ENCODE measurements at places on chromosomes 5 and 9. TPM values are rescaled to one million over a fixed set of nuclear protein-coding genes. Genes with fewer than 3 reads are reported as not detected.

GRCh38 chr5:31192442-31192841, 1.0 kb upstream of the CDH6 start:
- DNase-seq = no peak

- no peak for DNase-seq
Measured at GRCh38 chr9:94829380-94830070, 103.0 kb downstream of the AOPEP start.

DNA sequence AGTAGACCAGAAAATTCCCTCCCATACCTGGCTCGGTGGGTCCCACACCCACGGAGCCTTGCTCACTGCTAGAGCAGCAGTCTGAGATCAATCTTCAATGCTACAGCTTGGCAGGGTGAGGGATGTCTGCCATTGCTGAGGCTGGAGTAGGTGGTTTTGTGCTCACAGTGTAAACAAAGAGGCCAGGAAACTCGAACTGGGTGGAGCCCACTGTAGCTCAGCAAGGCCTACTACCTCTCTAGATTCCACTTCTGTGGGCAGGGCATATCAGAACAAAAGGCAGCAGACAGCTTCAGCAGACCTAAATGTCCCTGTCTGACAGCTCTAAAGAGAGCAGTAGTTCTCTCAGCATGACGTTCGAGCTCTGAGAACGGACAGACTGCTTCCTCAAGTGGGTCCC, 5.6 kb upstream of the GZMA start:
- DNase-seq = no peak

DNA sequence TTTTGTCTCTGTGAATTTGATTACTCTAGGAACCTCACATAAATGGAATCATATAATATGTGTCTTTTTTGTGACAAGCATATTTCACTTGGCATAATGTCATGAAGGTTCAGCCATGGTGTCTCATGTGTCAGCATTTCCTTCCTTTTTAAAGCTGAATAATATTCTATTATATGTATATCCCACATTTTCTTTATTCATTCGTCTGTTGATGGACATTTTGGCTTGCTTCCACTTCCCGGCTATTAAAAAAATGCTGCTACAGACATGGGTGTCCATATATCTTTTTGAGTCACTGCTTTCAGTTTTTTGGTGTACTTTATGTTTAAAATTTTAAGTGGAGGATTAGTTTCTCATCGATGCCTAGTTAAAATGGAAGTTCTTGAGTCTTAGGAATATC, 59.8 kb upstream of the C5orf63 start:
- DNase-seq = no peak

DNA sequence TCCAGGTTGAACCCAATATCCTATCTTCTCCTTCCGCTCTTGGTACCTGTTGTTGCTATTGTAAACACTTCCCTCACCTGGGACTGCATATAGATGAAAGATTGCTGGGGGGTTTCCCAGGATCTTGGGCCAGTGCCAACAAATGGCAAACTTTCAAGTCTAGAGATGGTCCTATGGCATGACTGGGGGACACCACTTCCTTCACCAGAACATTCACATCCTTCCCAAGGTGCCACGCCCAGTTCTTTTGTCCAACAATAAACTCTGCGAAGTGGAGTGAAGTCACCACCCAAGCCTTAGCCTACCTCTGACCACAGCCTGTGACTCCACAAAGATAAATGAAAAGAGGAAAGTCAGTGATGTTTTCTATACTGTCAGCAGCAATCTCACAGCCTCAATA, 34.4 kb downstream of the DOCK8 start:
- DNase-seq = no peak

- no peak for DNase-seq
Measured at GRCh38 chr5:82794876-82795275, 282.3 kb downstream of the TMEM167A start.

- DNase-seq = no peak
Measured at GRCh38 chr5:9058161-9058560, 487.7 kb downstream of the SEMA5A start.

DNA sequence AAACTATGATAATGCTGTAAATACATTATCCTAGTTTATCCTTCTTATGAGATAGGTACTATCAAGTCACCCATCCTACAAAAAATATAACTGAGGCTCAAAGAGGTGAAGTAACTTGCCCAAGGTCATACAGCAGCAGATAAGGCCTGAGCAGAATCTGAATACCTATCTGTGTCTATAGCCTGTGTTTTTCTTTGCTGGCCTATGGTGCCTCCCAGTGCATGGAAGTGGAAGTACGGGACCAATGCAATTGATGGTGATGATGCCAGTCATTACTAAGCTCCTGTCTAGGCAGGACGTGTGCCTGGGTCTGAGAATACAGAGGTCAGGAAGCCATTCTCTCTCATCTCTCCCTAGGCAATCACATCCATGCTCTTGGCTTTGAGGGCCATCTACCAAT, 67.8 kb downstream of the FAT2 start:
- DNase-seq = no peak

DNA sequence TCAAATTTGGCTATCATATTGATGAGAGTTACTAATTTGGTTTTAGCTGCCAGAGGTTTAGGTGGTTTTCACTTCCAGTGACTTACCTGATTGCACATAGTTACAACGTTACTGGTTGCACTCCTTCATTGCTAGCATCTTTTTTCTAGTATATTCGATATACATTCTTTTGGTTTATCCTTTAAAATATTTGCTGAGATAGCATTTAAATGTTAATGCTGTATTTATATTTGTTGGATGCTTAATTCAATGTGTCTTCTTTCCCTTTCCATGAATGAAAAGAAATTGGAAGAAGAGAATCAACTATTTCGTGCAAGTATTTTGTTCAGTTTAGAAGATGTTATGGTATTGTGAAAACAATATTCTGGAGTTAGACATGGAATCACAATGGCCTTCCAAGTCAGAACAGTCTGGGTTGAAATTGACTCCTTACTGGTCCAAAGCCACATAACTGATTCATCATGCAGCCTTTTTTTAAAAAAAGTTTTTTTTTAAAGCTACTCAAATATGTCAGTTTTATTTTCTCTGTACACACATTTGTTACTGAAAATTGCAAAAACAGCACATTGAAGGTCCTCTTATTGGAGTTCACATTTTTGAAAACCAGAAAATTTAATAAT, 2.2 kb downstream of the SPIN1 start:
- DNase-seq = no peak

DNA sequence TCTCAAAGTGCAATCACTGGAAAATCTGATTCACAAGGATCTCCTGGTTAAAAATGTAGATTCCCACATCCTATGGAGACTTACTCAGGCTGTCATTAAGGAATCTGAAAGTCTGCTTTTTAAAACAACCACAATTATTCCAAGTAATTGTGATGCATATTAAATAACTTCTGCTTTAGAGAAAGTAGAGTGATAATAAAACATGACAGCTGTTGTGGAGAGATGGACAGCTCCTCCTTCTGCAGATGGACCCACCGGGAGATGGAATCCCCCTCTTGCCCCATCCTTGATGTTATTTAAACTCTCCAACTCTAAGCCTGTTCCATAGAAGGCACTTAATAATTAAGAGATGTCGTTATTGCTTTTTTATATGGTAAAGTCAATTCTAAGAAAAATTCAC, 802.2 kb downstream of the CDH12 start:
- no peak for DNase-seq

- no peak for DNase-seq
Measured at GRCh38 chr5:136805466-136805865, 440.1 kb upstream of the TRPC7 start.

DNA sequence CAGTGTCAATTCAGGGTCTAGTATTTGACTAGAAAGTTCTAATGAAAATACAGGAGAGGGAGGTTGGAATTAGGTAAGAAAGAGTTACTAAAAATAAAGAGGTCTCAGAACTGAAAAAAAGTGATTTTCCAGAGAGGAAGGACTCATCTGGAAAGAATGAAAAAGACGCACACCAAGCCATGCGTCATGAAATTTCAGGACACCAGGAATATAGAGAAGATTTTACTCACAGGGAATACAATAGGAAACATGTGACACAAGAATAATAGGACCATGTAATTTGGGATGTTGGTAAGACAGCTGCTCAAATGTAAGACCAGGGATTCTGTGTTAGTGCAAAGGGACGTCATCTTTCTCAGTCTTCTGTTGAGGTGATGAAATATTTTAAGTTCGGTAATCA, 224.7 kb downstream of the GDNF start:
- no peak for DNase-seq

GRCh38 chr9:132898051-132898450, 19.4 kb downstream of the SPACA9 start:
- no peak for DNase-seq

GRCh38 chr5:179485845-179486575, 64.3 kb upstream of the RUFY1 start:
- no peak for DNase-seq

- no peak for DNase-seq
Measured at GRCh38 chr5:83800201-83800600, 79.5 kb upstream of the HAPLN1 start.

DNA sequence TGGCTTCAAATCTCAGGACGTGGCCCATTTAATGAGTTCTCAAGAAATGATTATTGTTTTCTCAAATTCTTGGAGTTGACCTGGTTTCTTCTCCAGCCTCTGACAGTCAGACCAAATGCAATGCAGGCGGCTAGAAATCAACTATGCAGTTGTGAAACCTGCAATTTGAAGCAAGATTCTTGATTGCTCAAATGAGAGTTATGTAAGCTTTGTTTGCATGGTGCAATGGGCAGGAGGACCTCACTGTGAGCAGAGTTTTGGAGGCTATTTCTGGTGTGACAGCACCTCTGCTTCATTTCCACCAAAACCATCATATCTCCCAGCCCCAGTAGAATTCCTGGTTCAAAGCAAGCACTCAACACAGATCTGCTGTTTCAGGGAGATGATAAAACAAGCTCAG, 500.0 kb upstream of the KLF4 start:
- DNase-seq = no peak

DNA sequence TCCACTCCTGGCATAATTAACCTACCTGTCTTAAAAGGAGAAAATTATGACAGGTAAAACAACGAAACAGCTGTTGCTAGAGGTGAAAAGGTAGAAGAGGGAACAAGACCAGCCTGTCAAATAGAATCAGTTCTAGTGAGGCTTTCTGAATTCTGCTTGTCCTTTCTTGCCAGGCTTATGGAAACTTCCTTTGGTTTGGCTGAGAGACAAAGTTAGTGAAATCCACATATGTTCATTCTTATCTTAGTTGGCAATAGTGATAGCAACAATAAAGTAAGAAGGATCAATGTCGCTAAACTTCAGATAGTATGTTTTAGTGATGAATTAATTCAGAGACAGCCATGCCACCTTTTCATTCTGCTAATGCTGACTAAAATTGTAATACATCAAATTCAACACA, 34.4 kb downstream of the HAPLN1 start:
- no peak for DNase-seq

- no peak for DNase-seq
Measured at GRCh38 chr5:170701334-170701733, 82.2 kb upstream of the GABRP start.

- peak; percentile 50 for DNase-seq
Measured at GRCh38 chr9:113564498-113565237, 101.1 kb downstream of the RGS3 start.

GRCh38 chr5:42495914-42496313, 72.7 kb downstream of the GHR start:
- no peak for DNase-seq

DNA sequence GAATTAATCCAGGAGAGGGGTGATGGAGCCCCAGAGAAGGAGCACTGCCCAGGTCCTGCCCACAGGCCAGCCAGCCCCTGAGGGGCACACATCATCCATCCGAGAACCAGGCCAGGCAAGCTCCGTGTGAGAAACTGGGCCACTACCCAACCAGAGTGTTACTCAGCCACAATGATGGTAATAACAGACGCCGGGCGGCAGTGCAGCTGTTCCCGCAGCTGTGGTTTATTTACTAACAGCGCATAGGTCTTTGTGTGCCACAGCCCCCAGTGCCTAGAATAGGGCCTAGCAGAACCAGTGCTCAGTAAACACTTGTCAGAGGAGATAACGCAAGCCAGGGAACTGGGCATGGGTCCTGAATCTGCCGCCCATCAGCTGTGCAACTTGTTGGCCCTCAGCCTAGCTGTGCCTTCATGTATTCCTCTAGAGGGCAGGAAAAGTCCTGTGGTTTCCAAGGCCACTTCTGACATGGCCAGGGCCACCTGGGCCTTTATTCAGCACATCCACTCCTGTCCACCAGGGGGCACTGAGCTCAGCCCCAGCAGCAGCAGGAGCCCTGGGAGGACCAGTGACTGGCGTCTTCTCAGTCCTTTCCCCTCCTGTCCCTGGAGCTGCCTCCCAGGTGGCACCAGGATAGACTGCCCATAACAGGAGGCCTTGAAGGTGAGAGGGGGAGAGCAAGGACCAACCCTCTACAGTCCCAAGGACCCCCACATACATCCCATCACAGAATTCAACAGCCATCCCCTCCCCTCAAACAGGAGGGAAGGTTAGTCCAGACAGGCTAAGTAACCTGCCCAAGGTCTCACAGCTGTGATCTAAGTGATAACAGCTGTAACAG, 2.1 kb downstream of the MXD3 start:
- peak; percentile 74 for DNase-seq

DNA sequence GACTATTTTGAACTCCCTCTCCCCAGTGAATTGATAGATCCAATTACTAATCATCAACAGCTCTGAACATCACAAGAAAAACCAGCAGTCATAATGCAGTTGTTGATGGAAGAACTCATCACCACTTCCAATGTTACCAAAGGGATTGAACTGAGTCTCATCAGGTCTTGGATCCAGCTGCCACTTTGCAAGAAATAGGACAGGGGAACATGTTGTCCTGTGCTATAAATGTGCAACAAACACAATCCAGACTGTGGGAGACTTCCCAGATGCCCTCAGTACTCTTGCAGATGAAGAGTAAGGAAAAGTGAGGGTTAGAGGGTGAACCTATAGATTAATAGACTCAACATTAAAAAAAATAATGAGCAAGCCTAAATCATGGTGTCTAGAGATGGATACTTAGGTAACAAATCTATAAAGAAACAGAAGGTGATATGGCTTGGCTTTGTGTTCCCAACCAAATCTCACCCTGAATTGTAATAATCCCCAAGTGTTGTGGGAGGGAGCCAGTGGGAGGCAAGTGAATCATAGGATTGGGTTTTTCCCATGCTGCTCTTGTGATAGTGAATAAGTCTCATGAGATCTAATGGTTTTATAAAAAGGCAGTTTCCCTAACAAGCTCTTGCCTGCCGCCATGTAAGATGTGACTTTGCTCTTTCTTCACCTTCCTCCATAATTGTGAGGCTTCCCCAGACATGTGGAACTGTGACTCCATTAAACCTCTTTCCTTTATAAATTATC, 63.4 kb upstream of the PAPPA start:
- no peak for DNase-seq

- DNase-seq = no peak
Measured at GRCh38 chr5:117667105-117667504, 1092.5 kb upstream of the SEMA6A start.

- DNase-seq = peak; percentile 22
Measured at GRCh38 chr9:128120061-128120740, 7.3 kb downstream of the PTGES2 start.

PSD2 gene
- total RNA-seq = not detected

ARID3C gene
- 3.5 TPM for total RNA-seq

SCGB3A2 gene
- not detected for total RNA-seq

PCDHA5 gene
- not detected for total RNA-seq

PKD2L2 gene
- total RNA-seq = not detected

VCAN gene
- 4.0 TPM for total RNA-seq

IL9 gene
- not detected for total RNA-seq

GCNT4 gene
- total RNA-seq = 1.7 TPM

SCGB3A1 gene
- not detected for total RNA-seq

CA9 gene
- total RNA-seq = 0.97 TPM

CER1 gene
- total RNA-seq = not detected

F2RL2 gene
- total RNA-seq = not detected

ZNF883 gene
- not detected for total RNA-seq

IFNA2 gene
- not detected for total RNA-seq

GRXCR2 gene
- total RNA-seq = not detected
